Fibroblast of skin of left biceps (primary cell): ENCODE measurements at places on chromosomes 3 and 15.

- no peak for DNase-seq
Measured at GRCh38 chr3:113548501-113548900, 16.1 kb downstream of the SIDT1 start.

DNA sequence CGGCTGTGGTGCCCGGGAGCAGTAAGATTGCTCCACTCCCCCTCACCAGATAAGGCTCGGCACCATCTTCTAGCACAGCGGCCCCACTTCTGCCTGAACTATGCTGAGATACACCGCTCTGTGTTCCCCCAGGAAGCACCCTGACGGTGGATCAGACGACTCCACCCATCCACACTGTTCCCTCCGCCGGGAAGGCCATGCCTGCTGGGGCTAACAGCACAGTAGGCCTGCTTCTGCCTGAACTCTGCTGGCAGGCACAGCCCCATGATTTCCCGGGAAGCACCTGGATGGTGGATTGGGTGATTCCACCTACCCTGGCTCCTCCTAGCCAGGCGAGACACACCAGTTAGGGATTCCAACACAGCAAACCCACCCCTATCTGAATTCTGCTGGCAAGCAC is 36.3 kb upstream of the PPM1L start:
- DNase-seq: no peak

DNA sequence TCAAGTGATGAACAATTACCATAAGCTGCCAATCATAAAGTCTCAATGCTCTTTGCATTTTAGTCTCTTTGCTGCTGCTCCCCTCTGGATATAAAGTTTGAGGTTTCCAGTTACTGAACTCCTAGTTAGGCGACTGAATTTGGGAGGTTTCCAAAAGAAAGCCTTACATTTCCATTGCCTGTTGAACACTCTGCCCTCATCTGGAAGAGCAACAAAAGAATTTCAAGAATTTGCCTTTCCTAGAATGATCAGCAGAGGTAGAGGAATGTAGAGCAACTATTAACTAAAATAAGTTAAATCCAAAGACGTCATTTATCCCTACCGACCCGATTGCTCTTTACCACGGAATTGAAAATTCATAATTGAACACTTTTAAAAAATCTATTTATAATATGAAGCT is 53.4 kb upstream of the PRICKLE2 start:
- DNase-seq: peak; percentile 62

DNA sequence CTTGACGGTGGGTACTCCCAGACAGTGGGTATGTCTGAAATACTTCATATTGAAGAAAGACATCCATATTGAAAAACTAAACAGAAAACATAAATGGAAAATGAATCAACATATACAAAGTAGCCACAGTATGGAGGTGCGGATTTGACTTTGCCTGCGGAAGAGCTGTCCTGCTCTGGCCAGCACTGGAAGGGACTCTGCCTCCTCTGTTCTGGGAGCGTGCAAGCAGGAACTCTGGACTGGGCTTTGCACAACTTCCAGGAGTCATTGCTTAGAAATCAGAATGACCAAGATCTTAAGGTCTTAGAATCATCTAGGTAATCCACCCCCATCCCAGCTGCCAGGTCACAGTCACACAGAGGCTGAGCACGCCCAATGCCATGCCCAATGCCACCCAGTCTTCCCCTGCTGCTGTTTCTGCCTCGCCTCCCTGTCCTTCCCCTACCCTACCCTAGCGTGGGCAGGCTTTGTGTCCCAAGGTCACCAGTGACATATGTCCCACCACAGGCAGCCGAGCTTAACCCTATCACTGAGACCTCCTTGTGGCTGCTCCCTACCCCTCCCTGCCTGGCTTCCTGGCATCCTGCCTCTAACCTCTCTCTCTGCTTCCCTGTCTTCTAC is 36.3 kb downstream of the CDC25A start:
- no peak for DNase-seq

DNA sequence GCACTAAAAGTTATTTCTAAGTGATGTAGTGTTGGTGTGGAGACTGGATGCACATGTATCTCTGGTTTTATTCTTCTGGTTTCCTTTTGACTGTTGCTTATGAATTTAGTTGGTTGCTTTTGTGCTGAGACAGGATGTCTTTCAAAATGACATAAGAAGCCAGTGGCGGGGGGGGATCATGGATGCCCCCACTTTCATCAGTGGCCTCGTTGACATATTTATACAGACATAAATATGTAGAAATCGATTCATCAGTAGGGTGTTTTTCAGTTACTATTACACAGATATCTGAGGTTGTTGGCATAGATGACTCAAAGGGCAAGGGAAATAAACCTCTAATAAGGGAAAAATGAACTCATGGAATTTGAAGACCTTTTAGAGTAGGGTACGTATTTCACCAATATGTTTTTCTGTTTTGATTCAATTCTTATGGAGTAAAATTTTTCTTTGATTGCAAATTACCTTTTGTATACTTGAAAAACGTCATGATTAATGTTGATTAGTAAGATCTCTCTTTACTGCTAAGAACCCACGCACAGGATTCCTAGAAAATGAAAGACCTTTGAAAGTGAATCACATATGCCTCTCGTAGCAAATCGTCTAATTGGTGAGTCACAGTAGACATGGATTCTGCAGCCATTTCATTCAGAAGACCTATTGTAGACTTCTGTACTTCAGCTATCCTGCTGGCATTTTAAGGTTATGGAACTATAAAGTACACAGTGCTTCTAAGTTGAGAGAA is 97.4 kb upstream of the RBMS3 start:
- no peak for DNase-seq

DNA sequence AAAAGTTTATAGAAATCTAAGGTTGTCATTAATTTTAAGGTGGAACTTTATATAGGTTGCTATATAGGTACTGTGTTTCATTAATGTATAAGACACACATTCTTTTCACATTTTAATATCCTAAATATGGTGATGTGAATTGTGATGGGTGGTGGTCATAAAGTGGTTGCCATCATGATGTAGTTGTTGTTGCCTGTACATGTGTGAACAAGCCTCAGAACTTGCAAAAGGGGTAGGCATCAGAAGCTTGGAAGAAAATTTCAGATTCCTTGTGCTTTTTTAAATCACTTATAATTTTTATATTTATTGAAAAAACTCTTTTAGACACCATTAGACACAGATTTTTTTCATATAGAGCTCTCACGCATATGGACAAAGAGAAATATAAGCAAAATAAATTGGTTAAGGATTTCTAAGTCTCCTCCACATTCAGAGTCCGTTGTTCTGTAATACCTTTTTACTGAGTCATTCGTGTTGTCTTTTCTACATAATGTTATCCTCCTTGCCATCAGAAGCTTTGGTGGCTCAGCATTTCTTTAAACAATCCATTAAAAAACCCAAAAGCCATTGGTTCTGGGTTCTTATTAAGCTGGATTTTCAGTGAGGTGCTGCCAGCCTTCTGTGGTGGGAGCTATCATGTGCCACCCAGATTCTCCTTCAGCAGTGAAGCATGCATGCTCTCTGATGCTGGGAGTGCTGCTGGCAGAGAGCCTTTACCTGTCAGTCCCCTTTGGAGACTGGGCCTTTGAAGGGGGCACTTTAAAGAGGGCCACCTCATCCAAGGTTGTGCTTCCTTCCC is 140.4 kb upstream of the GALNT15 start:
- no peak for DNase-seq

DNA sequence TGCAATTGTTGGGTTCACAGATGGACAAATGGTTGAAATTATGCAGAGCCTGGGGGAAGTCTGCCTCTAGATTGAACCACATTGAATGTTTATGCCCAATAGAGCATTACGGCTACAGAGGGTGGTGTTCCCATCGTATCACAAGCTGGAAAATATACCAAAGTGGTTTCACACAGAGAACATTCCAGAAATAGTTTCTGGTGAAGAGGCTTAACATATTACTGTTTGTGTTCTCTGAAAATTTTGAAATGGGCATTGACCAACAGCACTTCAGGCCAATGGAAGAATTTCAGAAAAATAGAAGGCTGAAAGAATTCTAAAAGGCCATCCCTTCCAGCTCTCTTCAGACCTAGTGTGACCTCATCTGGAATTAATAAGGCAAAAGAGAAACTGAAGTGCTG is 203.9 kb downstream of the NEK10 start:
- peak; percentile 76 for DNase-seq

DNA sequence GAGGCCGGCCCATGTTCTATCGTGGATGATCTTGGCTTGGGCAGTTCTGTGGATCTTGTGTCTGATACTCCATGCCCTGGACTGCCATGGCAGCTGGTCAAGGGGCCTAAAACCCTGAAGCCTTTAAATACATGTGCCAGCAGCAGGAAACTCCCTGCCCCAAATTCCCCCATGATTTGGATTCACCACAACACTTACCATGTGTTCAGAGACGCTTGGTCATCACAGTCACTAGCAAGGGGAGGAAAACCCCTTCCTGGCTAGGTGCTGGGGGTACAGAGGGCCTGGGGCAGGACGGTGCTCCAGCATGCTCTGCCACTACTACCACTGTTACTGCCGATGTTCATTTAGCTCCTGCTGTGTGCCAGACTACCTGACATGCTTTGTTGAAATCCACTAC is 94.4 kb downstream of the DNAJB8 start:
- DNase-seq: no peak

DNA sequence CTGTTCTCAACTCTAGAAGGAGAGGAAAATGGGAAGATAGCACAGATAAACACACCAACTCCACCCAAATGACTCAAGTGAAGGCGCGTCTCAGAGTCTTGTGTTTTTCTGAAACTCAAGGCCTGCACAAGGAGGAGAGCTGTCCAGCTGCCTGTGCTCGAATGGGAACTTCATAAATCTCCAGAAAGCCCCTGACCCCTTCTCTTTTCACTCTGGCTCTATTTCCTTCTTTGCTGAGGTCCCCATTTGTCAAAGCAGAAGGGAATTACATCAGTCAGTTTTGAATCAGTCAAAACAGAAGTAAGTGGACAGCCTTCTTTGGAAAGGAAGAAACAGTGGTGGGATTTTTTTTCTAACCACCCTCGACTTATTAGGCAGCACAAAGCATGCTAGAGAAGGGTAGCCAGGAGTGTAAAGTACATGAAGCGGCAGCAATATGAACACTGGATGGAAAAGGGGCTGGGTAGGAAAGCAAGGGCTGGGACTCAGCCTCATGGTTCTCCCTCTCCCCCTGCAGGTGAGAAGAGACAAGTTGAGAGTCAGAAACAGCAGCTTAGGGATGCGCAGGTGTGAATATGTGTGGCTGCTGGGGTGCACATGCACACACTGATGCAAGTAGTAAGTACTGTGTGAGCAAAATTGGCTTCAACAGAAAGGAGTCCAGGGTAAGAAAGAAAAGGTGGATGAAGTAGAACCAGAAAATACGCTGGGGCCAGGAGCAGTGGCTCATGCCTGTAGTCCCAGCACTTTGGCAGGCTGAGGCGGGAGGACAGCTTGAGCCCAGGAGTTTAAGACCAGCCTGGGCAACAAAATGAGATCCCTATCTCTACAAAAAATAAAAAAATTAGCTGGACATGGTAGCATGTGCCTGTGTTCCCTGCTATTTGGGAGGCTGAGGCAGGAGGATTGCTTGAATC is 36.6 kb upstream of the MAGEF1 start:
- DNase-seq: no peak

- peak; percentile 66 for DNase-seq
Measured at GRCh38 chr3:150146991-150147761, 176.5 kb upstream of the PFN2 start.
